ENCODE measurements at places on chromosomes 3 and 15. TPM values are rescaled to one million over a fixed set of nuclear protein-coding genes. Genes with fewer than 3 reads are reported as not detected.

NXPE3 gene
- 44.3 TPM for total RNA-seq

LIPH gene
- total RNA-seq: 0.20 TPM

GOLGA8H gene
- not detected for total RNA-seq

IL12A gene
- 2.3 TPM for total RNA-seq

KLHL40 gene
- not detected for total RNA-seq

SNAPC5 gene
- total RNA-seq: 22.0 TPM

NMD3 gene
- total RNA-seq: 69.2 TPM

GRCh38 chr3:42545284-42545900 is 36.4 kb downstream of the SEC22C start:
- no peak overlapping the region for H3K4me3 ChIP-seq
- no peaks in the 10 kb centered on the region for H3K36me3 ChIP-seq
- peaks cover 7% of the 10 kb centered on the region for H3K27me3 ChIP-seq
- no peaks in the 10 kb centered on the region for H3K4me1 ChIP-seq

GRCh38 chr15:82846621-82847020 is 37.2 kb downstream of the WHAMM start:
- no peak overlapping the region for H3K27ac ChIP-seq
- no peak for DNase-seq
- H3K4me3 ChIP-seq: no peak overlapping the region
- H3K4me1 ChIP-seq: peaks cover 18% of the 10 kb centered on the region
- H3K27me3 ChIP-seq: peaks cover 5% of the 10 kb centered on the region

DNA sequence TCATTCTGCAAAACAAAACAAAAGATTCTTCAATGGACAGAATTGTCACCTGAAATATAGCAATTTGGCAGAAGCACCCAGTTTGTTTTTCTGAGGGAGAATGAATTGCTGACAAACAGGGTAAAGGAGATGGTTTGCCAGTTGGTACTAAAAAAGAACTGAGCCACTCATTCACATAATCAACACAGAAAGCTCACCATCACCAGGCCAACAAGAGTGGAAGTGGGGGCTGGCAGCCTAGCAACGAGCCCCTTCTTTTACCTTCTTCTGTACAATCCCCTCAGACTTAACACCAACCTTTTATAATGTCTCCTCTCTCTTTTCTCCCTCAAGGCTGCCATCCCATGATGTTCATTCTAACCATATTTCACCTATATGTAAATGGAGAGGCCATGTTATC is 5.9 kb downstream of the TOP2B start:
- H3K4me3 ChIP-seq: no peak overlapping the region
- H3K36me3 ChIP-seq: no peaks in the 10 kb centered on the region
- H3K27ac ChIP-seq: no peak overlapping the region
- peaks cover 2% of the 10 kb centered on the region for H3K27me3 ChIP-seq
- peaks cover 37% of the 10 kb centered on the region for H3K4me1 ChIP-seq
- DNase-seq: no peak

DNA sequence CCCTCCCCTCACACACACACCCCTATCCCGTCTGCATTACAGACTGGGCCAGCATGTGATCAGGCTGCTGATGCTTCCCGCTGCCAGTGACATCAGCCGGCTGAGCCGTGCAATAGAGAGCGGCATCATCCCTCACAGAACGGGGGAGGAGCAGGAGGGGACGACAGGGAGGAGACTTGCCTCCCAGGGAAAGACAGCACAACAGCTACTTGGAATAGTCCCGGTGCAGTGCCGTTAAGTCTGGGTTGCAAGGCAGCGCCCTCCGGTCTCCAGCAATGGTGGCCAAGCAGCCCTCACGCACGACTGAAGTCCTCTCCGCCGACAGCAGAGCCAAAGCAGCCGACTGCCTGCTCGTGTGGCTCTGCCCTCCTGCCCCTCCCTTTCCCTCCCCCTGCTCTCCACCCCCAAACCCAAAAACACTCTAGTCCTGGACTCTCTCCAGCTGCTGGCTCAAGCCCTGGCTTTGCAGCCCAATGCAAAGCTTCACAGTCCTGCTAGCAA is 31.5 kb upstream of the RPS17 start:
- H3K36me3 ChIP-seq: no peaks in the 10 kb centered on the region
- peak overlapping the region; percentile 86 for H3K27ac ChIP-seq
- no peaks in the 10 kb centered on the region for H3K27me3 ChIP-seq
- H3K4me3 ChIP-seq: peak overlapping the region; percentile 88

- H3K27me3 ChIP-seq: peaks cover 45% of the 10 kb centered on the region
- H3K27ac ChIP-seq: no peak overlapping the region
These were observed 14.9 kb upstream of the C3orf22 start for GRCh38 chr3:126573492-126574117.

DNA sequence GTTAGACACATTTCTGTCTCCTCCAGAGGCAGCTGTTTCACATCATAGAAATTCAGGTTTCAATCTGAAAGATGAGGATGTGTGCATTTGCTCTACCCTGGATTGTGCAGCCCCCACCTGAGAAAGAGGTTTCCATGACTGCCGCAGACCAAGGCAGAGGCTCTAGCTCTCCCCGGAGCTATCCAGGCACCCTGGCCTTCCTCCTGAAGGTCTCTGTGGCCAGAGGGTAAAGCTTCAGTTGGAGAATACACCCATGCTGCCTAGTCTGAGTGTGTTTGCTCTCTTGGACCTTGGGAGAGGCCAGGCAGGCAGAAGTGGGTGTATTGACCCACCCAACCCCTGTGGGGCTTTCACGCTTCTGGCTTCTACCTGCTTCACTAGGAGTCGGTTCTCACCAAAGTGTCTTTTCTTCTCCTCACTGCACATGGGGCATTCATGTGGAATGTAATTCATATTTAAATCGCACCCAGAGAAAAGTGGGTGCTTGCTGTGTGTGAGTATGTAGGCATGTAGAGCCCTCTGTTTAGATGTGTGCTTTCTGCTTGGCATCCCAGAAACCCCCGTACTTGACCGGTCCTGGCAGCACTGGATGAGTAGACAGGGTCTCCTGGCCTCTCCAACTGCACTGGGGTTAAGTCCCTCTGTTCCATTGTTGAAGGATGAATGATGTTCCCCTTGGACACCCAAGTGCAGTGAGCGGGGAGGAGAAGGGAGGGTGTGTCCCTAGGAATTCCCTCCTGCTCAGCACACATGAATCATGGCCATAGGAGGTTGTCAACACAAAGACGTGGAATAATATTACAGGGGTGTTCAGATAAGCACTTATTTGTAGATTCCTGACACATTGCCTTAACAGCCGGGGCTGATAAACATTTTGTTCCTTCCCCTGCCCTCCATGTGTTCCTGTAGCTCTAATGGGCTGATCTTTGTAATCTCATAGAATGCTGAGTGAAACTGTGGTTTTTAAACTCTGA is 20.3 kb upstream of the RAB6B start:
- H3K27ac ChIP-seq: no peak overlapping the region
- H3K36me3 ChIP-seq: no peaks in the 10 kb centered on the region
- H3K4me1 ChIP-seq: no peaks in the 10 kb centered on the region
- no peak for DNase-seq
- H3K27me3 ChIP-seq: peaks cover 10% of the 10 kb centered on the region

GRCh38 chr3:10888518-10889090 is 72.6 kb downstream of the SLC6A11 start:
- no peaks in the 10 kb centered on the region for H3K36me3 ChIP-seq
- no peak for DNase-seq
- peaks cover 6% of the 10 kb centered on the region for H3K27me3 ChIP-seq
- H3K4me3 ChIP-seq: no peak overlapping the region
- H3K4me1 ChIP-seq: no peaks in the 10 kb centered on the region

GRCh38 chr15:34812369-34812768 is 17.0 kb upstream of the ACTC1 start:
- peak overlapping the region; percentile 59 for H3K4me3 ChIP-seq
- peaks cover 2% of the 10 kb centered on the region for H3K36me3 ChIP-seq
- H3K4me1 ChIP-seq: peaks cover 91% of the 10 kb centered on the region
- H3K27ac ChIP-seq: peak overlapping the region; percentile 94
- H3K27me3 ChIP-seq: no peaks in the 10 kb centered on the region

GRCh38 chr3:23840521-23840920 is 34.8 kb downstream of the UBE2E1 start:
- no peaks in the 10 kb centered on the region for H3K36me3 ChIP-seq
- no peak overlapping the region for H3K27ac ChIP-seq
- no peak overlapping the region for H3K4me3 ChIP-seq
- no peaks in the 10 kb centered on the region for H3K27me3 ChIP-seq
- DNase-seq: no peak

Measured in HFFc6 (cell line).